CD4-positive, alpha-beta T cell treated with Interleukin-17A for 4 hours (primary cell): ENCODE measurements at places on chromosomes 1 and 21.

DNA sequence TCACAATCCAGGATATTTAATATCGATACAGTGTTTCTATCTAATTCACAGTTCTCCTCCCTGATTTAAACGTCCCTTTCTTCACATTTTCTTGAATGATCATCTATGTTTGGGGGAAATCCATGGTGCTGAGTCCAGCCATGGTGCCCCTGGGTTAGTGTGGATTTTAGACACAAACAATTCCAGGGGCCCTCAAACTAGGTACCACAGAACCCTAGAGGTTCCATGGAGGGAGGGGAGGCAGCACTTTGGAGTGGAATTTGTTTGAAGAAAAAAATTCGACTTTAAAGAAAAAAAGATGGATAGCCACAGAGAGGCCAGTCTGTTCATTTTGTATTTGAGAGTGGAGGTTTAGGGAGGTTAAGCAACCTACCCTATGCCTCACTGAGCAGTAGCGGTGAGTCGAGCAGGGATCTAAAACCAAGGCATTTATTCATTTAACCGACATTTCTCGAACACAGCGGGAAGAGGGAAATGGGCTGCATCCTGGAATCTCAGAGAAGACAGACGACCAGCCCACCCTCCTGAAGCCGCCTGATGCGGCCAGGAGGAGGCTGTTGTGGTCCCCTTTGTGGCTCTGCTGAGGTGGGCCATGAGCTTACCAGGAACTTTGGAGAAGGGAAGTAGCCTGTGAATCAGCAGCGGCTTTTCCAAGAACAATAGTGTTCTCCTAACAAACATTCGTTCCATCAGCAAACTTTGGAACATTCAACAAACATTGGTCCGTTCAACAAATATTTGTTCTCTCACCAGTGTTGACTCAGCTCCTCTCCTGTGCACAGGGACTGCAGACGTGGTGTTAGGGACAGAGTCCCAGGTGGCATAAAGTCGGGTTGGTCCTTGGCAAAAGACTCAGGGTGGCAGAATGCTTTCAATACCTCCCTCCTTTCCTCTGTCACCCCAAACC lies 103.5 kb upstream of the ZBTB40 start:
- no peak for DNase-seq

DNA sequence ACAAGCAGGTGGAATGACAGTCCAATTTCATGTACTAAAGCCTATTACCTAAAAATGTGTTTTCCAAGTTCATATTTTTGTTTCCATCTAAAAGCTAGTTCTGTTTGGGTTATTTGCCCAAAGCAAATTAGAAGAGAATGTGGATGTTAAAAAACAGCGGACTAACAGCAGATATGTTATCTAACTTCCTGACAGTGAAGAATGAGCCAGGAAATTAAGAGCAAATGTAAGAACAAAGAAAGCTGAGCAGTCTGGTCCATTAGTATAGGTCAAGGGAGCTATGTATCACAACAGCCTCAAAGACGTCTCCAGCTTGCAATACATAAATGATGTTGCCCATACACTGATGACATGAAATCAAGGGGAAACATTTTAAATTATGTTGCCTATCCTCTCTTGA lies 145.5 kb upstream of the PLD5 start:
- DNase-seq: no peak

GRCh38 chr1:114033216-114033706 lies 54.0 kb downstream of the OLFML3 start:
- no peak for DNase-seq

- no peak for DNase-seq
Observed at GRCh38 chr1:111448482-111448917, 556 bp downstream of the WDR77 start.

DNA sequence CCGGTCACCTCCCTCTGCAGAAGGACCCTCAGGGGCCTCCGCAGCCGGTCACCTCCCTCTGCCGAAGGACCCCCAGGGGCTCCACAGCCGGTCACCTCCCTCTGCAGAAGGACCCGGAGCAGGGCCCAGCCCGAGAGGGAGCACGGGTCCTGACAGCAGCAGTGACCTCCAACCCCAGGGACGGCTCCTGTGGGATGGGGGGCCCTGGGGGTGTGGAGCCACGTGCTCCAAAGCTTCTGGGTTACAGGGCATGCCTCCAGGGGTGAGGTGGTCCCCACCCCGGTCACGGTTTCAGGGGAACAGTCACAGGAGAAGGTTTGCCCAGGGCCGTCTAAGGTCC lies 40.3 kb downstream of the SLC19A1 start:
- DNase-seq: no peak

- DNase-seq: no peak
Observed at GRCh38 chr1:185731446-185731845, 2.7 kb upstream of the HMCN1 start.

DNA sequence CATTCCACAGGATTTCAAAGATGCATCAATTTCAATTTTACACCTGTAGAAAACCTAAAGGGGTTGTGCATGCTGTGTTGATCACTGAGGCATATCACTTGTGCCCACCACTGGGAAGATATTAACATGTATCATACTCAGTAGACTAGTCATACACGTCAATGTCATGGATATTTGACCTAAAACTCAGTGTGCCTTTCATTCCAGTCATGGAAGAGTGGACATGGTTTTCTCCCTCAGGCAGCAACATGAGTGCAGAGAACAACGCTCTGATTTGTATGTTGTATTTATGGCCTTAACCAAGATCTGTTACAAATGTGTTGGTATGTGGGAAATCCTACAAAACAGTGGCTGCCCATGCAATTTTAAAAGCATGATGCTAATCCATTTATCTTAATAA lies 6.1 kb upstream of the C1orf53 start:
- DNase-seq: no peak

- DNase-seq: no peak
Observed at GRCh38 chr1:182453631-182454030, 3.7 kb downstream of the RGSL1 start.

- DNase-seq: peak; percentile 73
Observed at GRCh38 chr1:28580722-28581530, 11.1 kb upstream of the RAB42 start.

- DNase-seq: no peak
Observed at GRCh38 chr1:43446881-43447835, 6.6 kb downstream of the HYI start.

DNA sequence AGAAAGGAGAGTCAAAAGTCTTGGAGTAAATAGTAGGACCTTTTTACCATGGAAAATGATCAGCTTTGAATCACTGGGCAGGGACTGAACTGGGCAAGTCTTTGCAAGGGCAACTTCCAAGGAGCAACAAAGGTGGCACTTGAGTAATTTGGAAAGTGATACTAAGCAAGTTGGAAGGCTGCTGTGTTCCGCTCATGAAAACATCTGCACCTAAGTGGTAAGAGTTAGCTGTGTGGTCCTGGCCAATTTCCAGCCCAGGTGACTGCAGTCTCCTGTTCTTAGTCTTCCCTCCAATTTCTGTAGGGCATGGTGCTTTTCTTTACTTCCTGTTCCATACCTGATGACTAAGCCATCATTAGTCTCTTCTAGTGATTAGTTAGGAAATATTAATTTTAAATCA lies 35.5 kb upstream of the PRDM2 start:
- DNase-seq: no peak

DNA sequence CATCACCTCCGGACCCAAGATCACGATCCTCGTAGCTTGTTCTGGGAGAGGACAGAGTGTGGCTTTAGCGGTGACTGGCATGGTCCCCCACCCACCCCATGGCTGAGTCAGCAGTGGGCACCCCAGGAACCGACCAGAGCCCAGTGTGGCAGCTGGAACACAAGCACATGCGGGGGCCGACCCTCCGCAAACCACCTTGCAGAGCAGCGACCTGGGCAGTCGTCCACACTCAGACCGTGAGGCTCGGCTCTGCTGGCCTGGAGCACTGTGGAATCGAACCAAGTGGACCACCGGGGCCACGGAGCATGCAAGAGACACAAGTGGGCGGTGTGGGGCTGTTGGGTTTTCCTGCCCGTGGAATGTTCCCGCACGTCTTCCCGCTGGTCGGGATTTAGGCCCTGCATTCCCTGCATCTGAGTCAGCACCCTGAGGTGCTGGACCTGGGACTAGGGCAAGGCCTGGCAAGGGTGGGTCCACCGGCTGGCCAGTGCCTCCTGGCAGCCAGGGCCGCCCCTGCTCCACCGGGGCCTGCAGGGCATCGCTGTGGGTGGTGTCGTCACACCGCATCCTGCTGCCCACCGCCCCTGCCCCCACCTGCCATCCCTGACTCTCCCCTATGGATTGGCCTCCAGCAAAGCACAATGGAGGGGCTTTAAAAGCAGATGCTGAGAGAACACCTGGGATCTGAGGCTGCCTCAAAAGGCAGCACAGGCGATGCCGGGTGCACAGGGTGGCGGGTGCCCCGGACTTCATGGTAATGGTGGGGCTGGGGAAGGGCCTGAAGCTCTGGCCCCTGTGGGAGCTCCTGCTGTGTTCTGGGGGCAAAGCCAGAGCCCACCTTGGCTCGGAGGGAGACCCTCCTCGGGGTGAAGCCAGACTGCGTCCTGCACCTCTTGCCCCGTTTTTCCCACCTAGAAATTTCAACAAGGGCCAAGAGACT lies 18.5 kb downstream of the MORN1 start:
- no peak for DNase-seq

GRCh38 chr1:172939475-172939874 lies 111.3 kb downstream of the TNFSF18 start:
- DNase-seq: no peak

- DNase-seq: no peak
Observed at GRCh38 chr1:226609836-226610455, 61.4 kb downstream of the STUM start.

- DNase-seq: no peak
Observed at GRCh38 chr1:118659646-118660045, 328.5 kb downstream of the TBX15 start.

- no peak for DNase-seq
Observed at GRCh38 chr1:118306851-118307250, 121.8 kb upstream of the SPAG17 start.

DNA sequence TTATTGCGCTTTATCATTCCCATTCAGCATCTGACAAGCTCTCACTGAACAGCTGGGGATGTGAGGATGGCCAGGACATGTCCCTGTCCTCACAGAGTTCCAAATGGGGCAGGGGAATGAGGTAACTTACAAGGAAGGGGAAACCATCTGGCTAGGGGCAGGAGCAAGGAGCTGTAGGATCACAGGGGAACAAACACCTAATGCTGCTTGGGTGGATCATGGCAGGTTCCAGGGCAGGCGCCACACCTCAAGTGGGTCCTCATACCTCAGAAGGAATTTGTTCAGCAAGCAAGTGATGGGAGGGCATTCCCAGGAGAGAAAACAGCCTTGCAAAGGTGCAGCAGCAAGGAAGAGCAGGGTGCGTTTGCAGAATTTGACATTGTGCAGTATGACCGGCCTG lies 35.1 kb upstream of the GRIK3 start:
- no peak for DNase-seq

GRCh38 chr21:18170829-18171228 lies 73.8 kb upstream of the CHODL start:
- DNase-seq: no peak

GRCh38 chr1:31763671-31764311 lies 349 bp downstream of the ADGRB2 start:
- peak; percentile 49 for DNase-seq
